ENCODE measurements at places on chromosomes 3 and 15.

GRCh38 chr3:124056846-124057245 lies 64.9 kb upstream of the ROPN1 start:
- no peaks in the 10 kb centered on the region for H3K36me3 ChIP-seq
- peak overlapping the region; percentile 5 for H3K4me3 ChIP-seq
- H3K27me3 ChIP-seq: no peaks in the 10 kb centered on the region
- DNase-seq: no peak
- H3K4me1 ChIP-seq: peaks cover 36% of the 10 kb centered on the region

DNA sequence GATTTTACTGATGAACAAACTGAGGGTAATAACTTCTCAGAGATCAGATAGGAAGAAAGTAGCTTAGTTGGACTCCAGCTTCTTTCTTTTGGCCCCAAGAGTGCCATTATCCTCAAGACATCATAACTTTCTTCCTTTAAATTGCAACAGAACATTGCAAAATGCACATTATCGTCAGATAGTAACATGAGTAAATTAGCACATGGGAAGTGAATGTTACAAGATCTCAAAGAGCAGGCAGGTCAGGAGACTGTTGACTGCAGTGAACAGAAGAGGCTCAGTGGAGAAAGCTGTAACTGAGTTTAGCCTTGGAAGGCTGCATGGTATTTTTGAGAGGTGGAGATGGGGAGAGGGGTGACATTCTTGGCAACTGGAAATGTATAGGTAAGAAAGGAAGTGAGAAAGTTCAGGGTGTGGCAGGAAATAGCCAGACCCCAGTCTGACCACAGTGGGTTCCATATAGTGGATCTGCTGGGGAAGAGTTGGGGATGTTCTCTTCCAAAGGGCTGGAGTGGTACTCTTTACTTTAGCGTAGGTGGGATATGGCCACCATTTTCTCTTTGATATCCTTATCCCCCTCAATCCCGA lies 307.7 kb downstream of the RPLP1 start:
- H3K4me1 ChIP-seq: peaks cover 5% of the 10 kb centered on the region
- peak overlapping the region; percentile 42 for H3K27ac ChIP-seq
- no peak overlapping the region for H3K4me3 ChIP-seq
- H3K27me3 ChIP-seq: no peaks in the 10 kb centered on the region
- no peaks in the 10 kb centered on the region for H3K36me3 ChIP-seq

- DNase-seq: no peak
- H3K4me1 ChIP-seq: no peaks in the 10 kb centered on the region
- no peak overlapping the region for H3K27ac ChIP-seq
- no peak overlapping the region for H3K4me3 ChIP-seq
- no peaks in the 10 kb centered on the region for H3K27me3 ChIP-seq
- H3K36me3 ChIP-seq: no peaks in the 10 kb centered on the region
Measured at GRCh38 chr3:139481116-139481515, 4.8 kb upstream of the RBP2 start.

DNA sequence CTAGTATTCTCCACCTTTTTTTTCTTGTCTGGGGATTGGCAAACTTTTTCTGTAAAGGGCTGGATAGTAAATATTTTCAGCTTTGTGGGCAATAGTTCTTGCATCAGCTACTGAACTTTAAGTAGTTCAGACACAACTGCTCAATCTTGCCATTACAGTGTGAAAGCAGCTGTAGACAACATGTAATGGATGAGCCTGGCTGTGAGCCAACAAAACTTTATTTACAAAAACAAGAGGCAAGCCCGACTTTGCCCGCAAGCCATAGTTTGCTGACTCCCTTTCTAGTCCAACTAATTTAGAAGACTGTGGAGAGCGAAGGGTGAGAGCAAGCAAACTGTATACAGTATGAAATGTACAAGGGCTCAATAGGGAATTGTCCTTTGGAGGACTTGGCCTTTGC lies 6.2 kb downstream of the FRMD4B start:
- H3K27ac ChIP-seq: no peak overlapping the region
- no peak for DNase-seq
- H3K36me3 ChIP-seq: no peaks in the 10 kb centered on the region
- H3K4me1 ChIP-seq: no peaks in the 10 kb centered on the region

GRCh38 chr3:85360742-85361387 lies 402.1 kb downstream of the CADM2 start:
- H3K27ac ChIP-seq: no peak overlapping the region
- H3K4me3 ChIP-seq: no peak overlapping the region
- no peaks in the 10 kb centered on the region for H3K4me1 ChIP-seq
- no peaks in the 10 kb centered on the region for H3K27me3 ChIP-seq
- no peak for DNase-seq
- H3K36me3 ChIP-seq: no peaks in the 10 kb centered on the region

DNA sequence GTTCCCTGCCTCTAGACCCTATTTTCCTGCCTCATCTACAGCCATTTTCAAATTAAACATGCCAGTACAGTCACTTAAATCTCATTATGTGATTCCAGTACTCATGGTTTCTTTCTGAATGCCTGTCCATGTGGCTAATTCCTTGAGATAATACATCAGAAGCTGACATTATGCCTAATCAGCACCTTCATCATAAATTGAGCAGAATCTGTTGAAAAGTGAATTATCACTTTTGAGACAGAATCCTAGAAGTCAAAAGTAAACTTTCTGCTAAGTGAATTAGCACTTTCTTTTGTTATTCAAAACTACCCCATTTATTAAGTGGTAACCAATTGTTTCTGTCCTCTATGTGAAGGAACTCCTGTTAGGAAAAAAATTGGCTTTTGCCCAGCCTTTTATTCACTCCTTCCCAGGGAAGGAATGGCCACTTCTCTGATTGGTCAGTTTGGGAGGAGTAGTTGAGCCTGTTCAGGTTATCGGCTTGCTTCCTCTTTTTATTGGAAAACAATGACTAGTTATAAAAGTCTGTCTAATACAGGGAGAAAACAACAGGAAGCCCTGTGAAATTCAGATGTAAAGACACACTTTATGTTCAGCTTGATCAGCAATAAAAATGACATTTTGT lies 40.5 kb downstream of the OSTN start:
- H3K27me3 ChIP-seq: no peaks in the 10 kb centered on the region
- H3K36me3 ChIP-seq: no peaks in the 10 kb centered on the region
- H3K4me3 ChIP-seq: no peak overlapping the region
- no peak for DNase-seq
- no peaks in the 10 kb centered on the region for H3K4me1 ChIP-seq
- H3K27ac ChIP-seq: no peak overlapping the region

DNA sequence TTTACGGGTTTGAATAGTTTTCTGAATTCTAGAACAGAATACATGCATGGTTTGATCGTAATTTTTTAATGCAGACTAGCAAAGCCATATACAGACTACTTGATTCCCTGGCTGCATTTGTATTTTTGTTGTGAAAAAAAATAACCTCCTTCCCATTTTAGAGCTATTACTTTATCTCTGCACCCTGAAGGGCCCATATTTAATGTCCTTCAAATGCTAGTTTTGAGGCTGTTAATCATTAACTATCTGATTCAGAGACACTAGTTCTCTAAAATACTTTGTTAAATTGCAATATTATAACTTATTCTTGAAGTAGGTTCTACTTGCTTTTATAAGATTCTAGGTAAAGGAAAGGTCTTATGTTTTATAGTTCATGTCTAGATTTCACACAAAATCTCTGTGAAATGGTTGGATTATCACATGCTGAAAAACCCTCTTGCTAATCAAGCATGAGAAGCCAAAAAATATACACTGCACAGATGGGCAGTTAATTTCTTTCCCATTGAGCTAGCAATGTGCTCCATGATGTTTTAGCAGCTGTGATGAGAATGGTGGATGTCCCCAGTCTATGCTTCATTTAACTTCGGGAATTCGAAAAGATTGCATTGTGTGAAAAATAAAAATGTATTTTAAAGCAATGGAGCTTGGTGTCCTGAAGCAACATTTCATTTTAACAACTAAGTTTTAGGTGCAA lies 634.0 kb upstream of the BCHE start:
- H3K36me3 ChIP-seq: no peaks in the 10 kb centered on the region
- H3K4me3 ChIP-seq: no peak overlapping the region
- H3K27me3 ChIP-seq: no peaks in the 10 kb centered on the region
- no peak overlapping the region for H3K27ac ChIP-seq
- no peaks in the 10 kb centered on the region for H3K4me1 ChIP-seq

DNA sequence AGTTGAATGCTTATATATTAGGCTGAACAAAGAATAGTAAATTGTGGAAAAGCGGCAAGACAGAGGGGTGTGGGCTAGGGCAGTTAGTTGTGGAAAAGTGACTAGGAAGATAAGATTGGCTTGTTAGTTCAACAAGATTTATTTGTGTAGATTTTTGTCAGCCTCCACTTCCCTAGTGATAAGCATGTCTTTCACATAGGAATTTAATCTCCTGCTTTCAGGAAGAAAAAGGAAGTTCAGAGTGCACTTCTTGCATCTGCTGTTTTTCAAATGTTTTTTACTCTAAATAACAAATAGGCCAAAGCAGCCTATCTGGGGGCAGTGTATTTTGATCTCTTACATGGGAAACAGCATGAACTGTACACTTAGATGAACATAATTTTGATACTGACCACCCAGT lies 919.9 kb downstream of the NAALADL2 start:
- no peaks in the 10 kb centered on the region for H3K36me3 ChIP-seq
- H3K27ac ChIP-seq: no peak overlapping the region
- no peaks in the 10 kb centered on the region for H3K4me1 ChIP-seq
- no peak for DNase-seq
- H3K4me3 ChIP-seq: no peak overlapping the region

All from ascending aorta (tissue), 2 donors.